Stimulated activated CD8-positive, alpha-beta memory T cell treated with anti-CD3 and anti-CD28 coated beads, Interleukin-7, amount 100 ng/mL, for 48 hours (primary cell): ENCODE measurements at places on chromosomes 6 and 20.

GRCh38 chr6:170292407-170293158, 1.7 kb upstream of the DLL1 start:
- no peak for DNase-seq

GRCh38 chr20:59105581-59105980, 58.0 kb upstream of the ZNF831 start:
- DNase-seq, result no peak

- no peak for DNase-seq
Measured at GRCh38 chr6:53829698-53830221, 35.0 kb downstream of the LRRC1 start.

GRCh38 chr20:39851459-39851858, 837.6 kb downstream of the MAFB start:
- DNase-seq, result no peak

- DNase-seq, result no peak
Measured at GRCh38 chr6:17679726-17680125, 27.0 kb downstream of the NUP153 start.

DNA sequence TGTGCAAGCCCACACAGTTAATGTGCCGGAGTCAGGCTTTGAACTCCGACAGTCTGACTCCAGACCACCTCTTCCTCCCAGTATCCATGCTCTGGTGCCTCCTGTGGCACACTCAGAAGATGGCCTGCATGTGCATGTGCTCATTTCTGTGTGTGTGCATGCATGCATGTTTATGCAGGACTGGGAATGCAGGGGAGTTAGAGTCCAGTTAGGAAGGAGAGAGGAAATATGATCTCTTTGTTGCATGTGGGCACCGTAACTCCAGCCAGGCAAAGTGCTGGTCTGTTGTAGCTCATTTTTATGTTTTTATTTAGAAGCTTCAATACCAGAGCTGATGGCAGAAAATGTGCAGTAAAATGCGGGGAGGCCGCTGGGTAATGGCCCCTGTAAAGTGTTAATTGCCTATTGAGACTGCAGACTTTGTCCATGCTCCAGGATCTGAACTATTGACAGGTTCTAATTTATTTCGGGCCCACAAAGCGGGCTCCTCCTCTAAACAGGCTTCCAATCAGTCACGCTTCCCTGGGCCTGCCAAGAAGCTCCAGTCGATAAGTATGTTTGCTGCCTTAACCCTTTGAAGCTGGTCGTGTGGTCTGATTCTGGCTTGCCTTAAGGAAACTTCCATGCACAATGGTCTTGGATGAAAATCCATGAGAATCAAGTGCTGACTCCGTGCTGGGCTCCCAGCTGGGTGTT, 248.3 kb downstream of the DHX35 start:
- no peak for DNase-seq

DNA sequence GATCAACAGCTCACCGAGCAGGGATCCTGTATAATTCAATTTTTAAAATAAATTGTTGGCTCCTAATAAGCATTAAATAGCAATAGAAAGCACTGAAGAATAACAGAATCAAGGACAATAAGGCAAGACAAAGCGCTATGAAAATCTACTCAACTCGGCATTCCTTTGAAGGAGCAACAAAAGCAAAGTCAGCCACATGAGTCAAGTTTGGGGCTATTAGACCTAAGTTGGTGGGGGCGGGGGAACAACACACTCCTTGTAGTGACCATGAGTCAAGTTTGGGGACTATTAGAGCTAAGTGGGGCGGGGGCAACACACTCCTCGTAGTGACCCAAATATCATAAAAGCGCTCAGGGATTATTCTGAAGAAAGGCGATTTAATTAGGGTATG, 120.0 kb downstream of the FOXC1 start:
- DNase-seq, result no peak
